Vagina (tissue), 2 donors: ENCODE measurements at places on chromosomes 16 and 17.
A peak's percentile ranks its signal among the peaks of the same experiment; 100 is the strongest.

DNA sequence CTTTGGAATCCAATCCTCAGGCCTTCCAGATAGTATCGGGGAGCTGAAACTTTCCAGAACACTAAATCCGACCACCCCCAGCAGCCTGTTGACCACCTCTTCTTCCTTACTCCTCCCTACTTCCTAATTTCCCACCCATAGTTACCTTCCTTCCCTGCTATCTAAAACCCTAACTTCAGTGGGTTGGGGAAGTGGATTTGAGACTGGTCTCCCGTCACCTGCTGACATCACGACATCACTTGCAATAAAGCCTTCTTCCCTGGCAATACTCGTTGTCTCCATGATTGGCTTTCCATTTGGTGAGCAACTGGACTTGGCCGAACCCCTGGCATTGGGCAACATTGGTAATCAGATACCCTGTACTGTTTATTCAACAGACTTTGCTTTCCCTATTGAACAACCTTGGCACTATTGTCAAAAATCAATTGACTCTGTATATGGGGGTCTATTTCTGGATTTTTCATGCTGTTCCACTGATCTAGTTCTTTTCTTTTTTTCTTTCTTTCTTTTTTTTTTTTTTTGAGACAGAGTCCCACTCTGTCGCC lies 11.8 kb upstream of the FOXK2 start:
- H3K27me3 ChIP-seq, result no peaks in the 10 kb centered on the region
- no peaks in the 10 kb centered on the region for H3K4me1 ChIP-seq
- H3K36me3 ChIP-seq, result no peaks in the 10 kb centered on the region
- H3K27ac ChIP-seq, result no peak overlapping the region

GRCh38 chr17:7839190-7839875 lies 5.3 kb downstream of the KDM6B start:
- no peaks in the 10 kb centered on the region for H3K36me3 ChIP-seq
- H3K27ac ChIP-seq, result peak overlapping the region; percentile 99
- no peak for DNase-seq
- peaks cover 74% of the 10 kb centered on the region for H3K4me1 ChIP-seq
- H3K27me3 ChIP-seq, result no peaks in the 10 kb centered on the region

DNA sequence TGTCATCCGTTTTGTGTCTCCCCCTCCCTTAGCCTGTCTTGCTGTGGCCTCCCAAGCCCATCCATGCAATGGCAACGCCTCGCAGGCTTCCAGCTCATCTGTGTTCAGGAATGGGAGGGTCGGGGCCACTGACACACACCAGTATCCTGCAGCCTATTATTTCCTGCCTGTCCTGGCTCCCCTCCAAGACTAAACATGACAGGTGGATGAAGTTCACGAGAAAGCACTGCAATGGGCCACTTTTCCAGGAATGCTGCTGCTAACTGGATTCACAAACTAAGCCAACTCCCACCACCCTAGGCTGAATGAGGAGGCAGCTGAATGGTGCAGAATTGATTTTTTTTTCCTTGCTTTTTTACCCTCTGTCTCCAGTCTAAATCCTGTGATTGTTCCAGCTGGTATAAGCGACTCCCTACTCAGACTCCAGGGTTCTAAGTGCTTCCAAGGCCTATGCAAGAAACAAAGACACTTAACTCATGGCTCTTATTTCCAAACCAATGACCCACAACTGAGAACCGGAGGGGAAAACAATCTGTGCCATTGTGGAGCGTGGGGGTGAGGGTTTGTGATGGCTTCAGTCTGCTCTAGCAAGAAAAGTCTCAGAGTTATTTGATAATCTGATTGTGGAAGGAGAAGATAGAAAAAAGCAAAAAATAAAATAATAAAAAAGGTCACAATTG lies 23.3 kb downstream of the TMEM100 start:
- no peak for DNase-seq
- H3K27ac ChIP-seq, result no peak overlapping the region
- no peaks in the 10 kb centered on the region for H3K27me3 ChIP-seq
- H3K4me1 ChIP-seq, result peaks cover 8% of the 10 kb centered on the region
- no peak overlapping the region for H3K4me3 ChIP-seq
- no peaks in the 10 kb centered on the region for H3K36me3 ChIP-seq

DNA sequence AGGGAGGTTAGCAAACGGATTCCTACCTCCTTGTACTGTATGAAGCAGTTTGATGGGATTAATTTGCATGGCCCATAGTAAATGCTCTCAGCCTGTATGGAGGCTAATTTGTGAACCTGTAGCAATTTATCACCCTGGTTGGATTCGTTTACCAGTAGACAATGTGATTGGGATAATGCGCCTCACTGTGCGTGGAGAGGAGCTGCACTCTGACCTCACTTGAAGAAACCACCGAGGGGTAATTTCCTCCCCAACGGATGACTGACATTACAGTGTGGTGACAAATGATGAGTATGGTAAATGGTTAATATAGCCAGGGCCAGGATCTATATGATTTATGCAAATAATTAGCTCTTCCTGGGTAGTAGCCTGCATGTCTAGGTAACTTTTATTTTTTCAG lies 479.1 kb upstream of the RBFOX1 start:
- H3K4me1 ChIP-seq, result no peaks in the 10 kb centered on the region
- H3K27me3 ChIP-seq, result no peaks in the 10 kb centered on the region
- H3K36me3 ChIP-seq, result no peaks in the 10 kb centered on the region
- no peak for DNase-seq

GRCh38 chr16:10678655-10679054 lies 16.1 kb downstream of the TEKT5 start:
- peak; percentile 25 for DNase-seq
- no peaks in the 10 kb centered on the region for H3K4me1 ChIP-seq
- H3K27me3 ChIP-seq, result no peaks in the 10 kb centered on the region
- H3K36me3 ChIP-seq, result no peaks in the 10 kb centered on the region
- H3K4me3 ChIP-seq, result no peak overlapping the region
- H3K27ac ChIP-seq, result no peak overlapping the region

- no peak overlapping the region for H3K27ac ChIP-seq
- no peaks in the 10 kb centered on the region for H3K27me3 ChIP-seq
- no peak overlapping the region for H3K4me3 ChIP-seq
- DNase-seq, result no peak
Observed at GRCh38 chr17:8451933-8452614, 16.4 kb downstream of the NDEL1 start.

DNA sequence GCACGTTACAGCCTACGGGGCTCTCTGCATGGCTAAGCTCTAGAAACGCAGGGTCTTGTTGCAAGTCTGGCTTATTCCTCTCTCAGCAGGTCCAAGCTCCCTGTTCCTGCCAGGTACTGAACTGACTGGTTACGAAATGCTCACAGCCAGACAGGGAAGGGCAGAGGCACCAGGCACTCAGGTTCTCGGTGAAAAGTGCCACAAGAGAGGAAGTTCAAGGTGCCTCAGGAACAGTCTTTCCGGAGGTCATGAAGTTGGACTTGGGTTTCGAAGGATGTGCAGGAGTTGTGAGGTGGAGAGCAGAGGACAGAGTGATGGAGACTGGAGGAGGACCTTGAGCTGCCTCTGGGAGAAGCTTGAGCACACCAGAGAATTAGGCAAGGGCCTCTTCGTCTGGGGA lies 124.7 kb upstream of the GSE1 start:
- no peaks in the 10 kb centered on the region for H3K36me3 ChIP-seq
- no peak overlapping the region for H3K27ac ChIP-seq
- no peak overlapping the region for H3K4me3 ChIP-seq
- DNase-seq, result no peak
- peaks cover 22% of the 10 kb centered on the region for H3K4me1 ChIP-seq
- no peaks in the 10 kb centered on the region for H3K27me3 ChIP-seq

- no peaks in the 10 kb centered on the region for H3K4me1 ChIP-seq
- no peaks in the 10 kb centered on the region for H3K27me3 ChIP-seq
- H3K27ac ChIP-seq, result no peak overlapping the region
Observed at GRCh38 chr17:82674656-82675475, 23.6 kb downstream of the RAB40B start.
